CD8-positive, alpha-beta memory T cell (primary cell): ENCODE measurements at places on chromosomes 12 and 14.

GRCh38 chr14:32494609-32495434 is 165.7 kb downstream of the AKAP6 start:
- no peak for DNase-seq

- no peak for DNase-seq
Measured at GRCh38 chr12:124738636-124739467, 124.8 kb downstream of the SCARB1 start.

DNA sequence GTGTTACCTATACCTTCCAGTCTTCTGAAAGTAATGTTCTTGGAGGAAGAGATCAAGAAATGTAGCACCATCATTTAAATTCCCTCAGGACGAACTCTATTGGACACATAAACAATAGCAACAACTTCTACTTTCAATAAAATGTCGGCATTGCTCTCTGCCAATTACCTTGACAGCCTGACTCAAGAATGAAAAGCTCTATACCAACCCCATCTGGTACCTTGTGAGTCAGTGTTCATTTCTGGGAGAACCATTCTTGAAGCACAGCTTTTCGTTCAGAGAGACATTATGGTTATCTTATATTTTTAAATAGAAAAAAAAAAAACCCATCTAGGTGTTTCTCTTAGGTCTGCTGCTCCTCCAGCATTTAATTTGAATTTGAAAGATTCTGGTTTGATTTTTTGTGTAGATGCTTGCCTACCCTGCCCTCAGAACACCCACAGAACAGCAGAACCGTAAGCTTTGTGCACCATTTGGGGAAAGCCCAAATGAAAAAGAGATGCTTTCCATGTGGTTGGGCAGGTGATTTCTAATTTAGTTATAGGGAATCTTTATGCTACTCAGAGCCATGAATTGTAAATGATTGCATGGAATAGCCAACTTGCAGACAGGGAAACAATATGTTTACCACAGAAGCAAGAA is 156.0 kb downstream of the SAMD4A start:
- DNase-seq, result no peak

DNA sequence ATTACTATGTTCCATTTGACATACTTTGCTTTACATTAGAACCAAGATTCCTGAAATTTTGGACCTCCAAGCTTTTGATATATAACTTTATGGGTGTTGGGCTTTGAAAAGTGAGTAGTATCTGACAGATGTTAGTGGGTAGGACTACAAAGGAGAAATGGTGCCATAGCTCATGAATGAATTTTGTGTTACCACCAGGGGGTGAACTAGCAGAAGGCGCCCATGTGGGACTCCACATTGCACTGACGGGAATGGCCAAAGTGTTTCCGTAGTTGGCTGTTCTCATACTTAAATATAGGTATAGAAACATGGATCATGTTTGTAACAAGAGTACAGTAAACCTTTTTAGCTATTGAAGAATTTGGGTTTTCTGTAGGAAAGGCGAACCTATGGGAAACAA is 337.5 kb downstream of the FLRT2 start:
- no peak for DNase-seq

GRCh38 chr12:47274760-47275159 is 195.0 kb upstream of the AMIGO2 start:
- DNase-seq, result no peak

- no peak for DNase-seq
Measured at GRCh38 chr12:49013428-49013827, 5.1 kb downstream of the PRKAG1 start.

DNA sequence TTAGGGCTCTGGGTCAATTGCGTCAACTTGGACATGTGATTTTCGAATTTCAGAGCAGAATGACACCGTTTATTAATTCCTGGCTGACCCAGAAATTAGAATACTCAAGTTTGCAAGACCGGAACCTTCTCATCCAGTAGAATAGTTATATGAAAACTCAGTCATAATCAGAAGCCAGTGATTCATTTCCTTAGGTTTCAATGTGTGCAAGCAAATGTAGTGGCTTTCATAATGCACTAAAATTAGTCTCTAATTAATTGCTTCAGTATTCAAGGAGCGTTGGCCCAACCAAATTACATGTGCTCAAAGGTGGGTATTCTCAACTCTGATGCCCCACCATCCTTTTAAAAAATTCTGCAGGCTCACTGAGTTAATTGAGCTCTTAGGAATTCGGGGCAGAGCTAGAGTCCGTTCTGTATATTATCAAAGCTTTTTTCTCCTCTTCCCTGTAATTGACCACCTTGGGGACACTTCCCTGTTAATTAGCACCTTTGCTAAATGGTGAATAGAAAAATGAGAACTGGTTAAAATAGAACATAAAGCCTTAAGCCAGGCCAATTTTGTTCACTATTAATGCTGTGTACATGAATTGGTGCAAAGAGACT is 55.4 kb downstream of the DAO start:
- DNase-seq, result no peak

DNA sequence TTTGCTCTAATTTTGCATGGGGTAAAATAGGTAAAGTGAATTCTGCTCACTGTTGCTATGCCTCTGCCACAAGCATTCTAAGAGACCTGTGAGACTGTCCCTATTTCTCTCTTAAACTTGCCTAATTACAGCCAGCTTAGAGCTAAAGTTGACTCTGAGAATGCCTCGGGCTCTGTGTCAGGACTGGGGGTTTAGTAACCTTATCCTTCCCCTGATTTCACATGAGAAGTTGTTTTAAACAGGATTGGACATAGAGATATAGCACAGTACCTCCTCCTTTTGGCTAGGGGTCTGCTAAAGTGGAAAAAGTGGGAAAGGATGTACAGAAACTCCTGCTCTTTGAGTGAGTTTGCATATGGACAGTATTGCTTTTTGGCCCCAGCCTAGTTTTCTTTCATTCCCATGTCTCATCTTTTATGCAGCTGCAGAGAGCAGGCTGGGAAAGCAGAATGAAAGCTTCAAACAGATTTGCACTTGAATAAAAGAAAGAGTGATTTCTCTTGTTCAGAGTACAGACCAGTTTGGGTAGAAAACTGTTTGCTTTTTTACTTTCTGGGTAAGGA is 122.0 kb downstream of the RAD51B start:
- no peak for DNase-seq

DNA sequence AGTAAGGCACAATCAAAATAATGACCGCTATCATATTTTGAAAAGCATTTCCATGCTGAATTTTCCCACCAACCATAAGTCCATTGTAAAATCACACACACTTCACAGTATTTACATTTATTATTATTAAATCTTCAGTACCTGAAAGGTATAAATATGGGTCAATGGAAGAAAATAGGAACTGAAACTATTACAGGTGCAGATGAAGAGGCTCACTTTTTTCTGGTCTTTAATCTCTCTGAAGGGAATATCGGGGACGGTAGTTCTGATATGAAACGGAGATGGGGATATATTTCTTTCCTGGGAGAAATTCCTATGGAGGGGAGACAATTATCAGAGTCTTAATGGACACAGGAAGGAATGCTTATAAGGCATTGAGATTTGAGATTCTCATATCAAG is 28.4 kb downstream of the CLEC1A start:
- no peak for DNase-seq

GRCh38 chr14:81485372-81485771 is 48.3 kb downstream of the SEL1L start:
- DNase-seq, result peak; percentile 21

DNA sequence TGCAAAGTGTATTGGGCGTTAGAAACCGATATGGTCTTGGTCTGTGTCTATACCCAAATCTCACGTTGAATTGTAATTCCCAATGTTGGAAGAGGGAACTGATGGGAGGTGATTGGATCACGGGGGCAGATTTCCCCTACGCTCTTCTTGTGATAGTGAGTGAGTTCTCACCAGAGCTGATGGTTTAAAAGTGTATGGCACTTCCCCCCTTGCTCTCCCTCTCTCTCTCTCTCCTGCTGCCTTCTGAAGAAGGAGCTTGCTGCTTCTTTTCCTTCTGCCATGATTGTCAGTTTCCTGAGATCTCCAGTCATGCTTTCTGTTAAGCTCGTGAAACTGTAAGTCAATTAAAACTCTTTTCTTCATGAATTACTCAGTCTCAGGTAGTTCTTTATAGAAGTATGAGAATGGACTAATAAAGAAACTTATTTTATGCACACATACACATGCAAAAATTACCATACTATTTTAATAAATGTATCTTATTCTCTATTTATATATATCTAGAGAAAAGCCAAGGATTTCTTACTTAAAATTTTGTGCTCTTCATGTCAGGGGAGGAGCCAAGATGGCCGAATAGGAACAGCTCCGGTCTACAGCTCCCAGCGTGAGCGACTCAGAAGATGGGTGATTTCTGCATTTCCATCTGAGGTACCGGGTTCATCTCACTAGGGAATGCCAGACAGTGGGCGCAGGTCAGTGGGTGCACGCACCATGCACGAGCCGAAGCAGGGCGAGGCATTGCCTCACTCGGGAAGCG is 1891.0 kb upstream of the FLRT2 start:
- DNase-seq, result no peak

DNA sequence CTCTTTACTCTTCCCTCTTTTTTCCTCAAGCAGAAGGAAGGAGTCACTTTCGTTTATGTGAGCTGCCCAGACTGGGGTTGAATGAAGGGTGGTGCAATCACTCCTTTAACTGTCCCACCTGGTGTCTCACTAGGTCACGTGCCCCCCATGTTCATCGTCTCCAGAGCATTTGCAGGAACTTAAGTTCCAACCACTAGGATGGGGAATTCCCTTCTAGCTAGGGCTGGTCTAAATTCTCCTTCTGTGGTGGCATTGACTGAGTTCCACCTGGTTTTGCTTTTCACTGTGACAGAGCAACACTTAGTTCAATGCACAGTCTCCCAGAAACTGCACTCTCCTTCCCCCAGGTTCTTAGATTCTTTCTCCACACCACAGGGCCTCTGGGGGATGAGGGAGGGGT is 9.5 kb downstream of the FANCM start:
- DNase-seq, result no peak

GRCh38 chr14:103073876-103074728 is 9.9 kb upstream of the LBHD2 start:
- DNase-seq, result no peak

GRCh38 chr12:89092297-89092696 is 260.0 kb downstream of the DUSP6 start:
- no peak for DNase-seq

DNA sequence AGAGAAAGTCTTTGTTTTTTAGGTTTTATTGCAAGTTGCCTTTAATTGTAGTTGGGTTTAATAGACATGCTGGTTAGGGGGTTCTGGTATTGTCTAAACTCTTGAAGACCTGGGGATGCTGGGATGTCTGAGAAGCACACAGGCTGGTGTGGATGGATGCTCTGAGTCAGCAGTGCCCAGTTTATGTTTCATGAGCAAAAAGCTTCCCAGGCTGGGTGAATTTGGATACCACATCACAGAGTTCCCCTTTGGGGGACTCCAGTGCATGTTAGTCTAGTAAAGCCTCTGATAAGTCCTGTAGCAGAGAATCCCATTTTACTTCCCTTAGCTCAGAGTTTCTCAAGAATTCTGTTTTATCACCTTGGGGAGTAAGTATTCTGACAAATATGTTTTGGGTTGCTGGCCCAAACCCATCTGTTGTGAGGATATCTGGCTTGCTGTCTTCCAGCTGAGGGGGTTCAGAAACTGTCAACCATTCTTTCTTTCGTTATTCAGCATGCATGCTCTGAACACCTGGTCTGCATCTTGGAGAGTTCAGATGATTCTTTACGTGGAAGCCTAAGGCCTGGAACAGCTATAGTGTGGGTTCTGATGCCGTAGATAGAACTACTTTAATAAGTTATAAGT is 509.1 kb downstream of the VRK1 start:
- DNase-seq, result no peak

- DNase-seq, result peak; percentile 15
Measured at GRCh38 chr12:56565510-56566101, 44.0 kb downstream of the RBMS2 start.

DNA sequence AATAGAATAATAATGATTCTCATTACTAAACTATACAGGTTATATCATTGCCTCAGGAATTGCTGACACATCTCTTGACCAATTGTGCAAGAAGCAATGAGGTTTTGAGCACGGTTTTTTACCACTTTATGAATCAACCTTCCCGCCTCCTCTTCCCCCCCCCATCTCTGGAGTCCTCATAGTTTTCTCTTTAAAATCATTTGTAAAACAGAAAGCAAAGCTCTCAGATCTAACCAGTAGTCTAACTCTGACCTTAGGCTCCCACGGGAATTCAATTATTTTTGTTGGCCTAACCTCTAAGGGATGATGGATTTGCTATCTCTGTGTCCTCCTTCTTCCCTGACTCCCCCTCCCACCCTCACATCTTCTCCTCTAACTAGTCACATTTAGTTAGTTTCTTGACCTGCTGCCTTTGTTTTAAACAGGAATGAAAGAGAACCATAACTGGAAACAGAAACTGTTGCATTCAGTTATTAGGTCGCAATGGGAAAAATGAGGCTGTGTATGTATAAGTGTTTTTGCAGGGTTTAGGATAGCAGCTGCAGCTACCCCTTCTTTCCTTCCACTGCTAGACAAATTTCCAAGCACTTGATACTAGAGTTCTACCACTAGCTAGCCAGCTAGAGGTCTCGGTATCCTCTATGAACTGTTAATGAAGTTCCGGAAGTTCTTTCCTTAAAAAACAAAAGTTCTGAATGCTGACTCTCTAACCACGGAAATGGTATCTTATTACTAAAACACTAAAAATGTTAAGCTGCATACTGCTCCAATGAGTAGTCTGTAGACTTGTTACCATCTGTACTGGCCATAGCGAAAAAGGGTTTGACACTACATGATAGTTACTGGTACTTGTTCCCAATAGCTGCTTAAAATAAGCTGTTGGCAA is 65.4 kb downstream of the TAOK3 start:
- DNase-seq, result no peak

GRCh38 chr12:10191865-10192264 is 13.0 kb downstream of the TMEM52B start:
- no peak for DNase-seq

DNA sequence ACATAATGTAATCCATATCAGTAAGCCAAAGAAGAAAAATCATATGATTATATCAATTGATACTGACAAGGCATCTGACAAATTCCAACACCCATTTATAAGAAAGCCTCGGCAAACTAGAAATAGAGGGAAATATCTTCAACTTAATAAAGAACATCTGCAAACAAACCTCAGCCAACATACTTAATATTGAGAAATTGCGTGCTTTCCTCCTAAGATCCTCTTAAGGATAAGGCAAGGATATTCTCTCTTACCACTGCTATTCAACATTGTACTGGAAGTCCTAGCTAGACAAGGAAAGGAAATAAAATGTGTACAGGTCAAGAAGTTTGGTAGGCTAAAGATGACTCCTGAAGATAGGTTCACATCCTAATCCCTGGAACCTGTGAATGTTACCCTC is 115.9 kb downstream of the DERA start:
- no peak for DNase-seq

GRCh38 chr14:91223028-91223783 is 21.3 kb downstream of the GPR68 start:
- no peak for DNase-seq
